D341Med (cell line): ENCODE measurements at places on chromosomes 5 and 9.

DNA sequence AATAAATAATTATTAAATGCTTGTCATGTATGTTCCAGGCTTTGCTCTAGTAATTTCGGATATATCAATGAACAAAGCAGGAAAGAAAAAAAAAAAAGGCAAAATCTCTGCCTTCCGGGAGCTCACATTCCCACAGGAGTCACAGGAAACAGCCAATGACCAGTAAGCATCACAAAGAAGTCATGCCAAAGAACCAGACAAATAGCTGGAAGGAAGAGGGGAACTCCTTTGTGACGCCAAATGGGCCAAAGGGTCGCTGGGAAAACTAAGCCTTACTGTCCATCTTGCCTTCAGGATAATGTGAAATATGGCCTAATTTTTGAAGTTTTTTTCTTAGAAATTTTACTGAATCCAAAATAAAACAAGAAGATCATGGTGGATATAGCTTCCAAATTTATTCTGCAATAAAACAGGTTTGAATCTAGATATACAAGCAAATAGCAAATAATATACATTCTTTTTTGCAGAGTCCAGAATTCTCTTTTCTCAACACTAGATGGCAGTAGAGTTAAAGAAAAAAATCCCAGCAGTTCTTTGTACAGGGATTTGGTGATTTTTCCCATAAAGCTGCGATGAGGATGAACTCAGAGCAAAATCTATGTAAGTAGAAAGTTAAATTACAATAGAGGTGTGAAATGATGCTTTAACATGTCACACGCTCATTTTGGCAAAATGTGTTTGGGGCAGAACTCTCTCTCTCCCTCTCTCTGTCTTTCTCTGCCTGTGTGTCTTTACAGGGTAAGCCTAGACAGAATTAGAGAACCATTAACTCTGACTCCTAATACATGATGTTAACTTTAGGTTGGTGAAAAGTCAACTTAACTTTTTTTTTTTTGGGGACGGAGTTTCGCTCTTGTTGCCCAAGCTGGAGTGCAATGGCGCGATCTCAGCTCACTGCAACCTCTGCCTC lies 60.0 kb upstream of the TUT7 start:
- peak; percentile 39 for DNase-seq

DNA sequence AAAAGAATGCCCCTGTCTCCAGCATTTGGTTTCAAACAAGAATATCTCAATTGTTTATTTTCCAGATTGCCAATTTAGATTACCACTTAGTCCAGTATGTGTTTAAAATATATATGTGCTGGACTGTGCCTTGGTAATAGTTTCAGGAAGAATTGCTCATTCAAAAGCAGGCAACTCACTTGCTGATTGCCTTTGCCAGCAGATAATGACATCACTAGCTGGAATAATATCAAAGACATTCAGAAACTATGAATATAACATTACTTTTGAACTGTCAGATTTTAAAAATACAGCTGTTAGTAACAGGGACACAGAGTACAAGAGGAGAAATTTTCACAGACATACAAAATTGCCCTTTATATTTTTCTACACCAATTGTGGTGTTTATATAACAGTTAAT lies 96.0 kb upstream of the ITGA2 start:
- DNase-seq: no peak

- peak; percentile 54 for DNase-seq
These were observed 61.7 kb upstream of the ELAVL2 start for GRCh38 chr9:23887781-23888180.

DNA sequence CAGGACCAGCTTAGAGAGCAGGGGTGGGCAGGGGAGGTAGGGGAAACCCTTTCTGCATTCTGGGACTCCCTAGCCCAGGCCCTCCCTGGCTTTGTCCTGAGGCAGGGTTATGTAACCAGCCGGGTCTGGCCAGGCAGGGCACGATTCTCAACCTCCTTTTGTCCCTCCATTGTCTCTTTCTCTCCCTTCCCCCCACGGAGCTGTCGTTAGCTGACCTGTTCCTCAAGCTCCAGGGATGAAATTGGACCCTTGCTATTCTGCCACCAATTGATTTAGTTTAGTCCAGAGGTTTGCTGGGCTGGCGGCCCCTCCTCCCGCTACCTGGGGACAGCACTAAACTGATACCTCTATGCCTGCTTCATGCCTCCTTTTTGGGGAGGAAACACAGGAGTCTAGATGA lies 9.4 kb upstream of the NDST1 start:
- no peak for DNase-seq

GRCh38 chr9:80784647-80785046 lies 904.7 kb downstream of the TLE1 start:
- no peak for DNase-seq
